Stimulated activated CD4-positive, alpha-beta T cell treated with anti-CD3 and anti-CD28 coated beads, Interleukin-1b, Interleukin-23, amount 100 ng/mL, for 1 hour (primary cell): ENCODE measurements at places on chromosomes 4 and X.

DNA sequence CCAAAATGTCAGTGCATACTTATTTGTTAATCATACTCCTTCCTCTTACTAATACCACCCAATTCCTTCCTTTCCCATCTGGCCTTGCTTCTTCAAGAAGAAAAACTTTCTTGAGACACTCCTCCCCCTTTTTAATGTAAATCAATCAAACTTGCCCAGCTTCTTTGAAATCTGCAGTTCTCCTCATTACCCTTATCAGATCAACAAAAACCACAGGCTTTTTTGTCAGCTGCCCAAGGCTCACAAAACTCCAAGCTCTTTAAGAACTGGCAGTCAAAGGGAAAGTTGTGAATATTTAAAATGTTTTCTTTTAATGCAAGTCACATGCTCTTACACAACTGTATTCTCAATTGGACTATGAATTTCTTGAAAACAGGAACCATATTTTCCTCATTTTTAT, 11.3 kb upstream of the MYOZ2 start:
- no peak for DNase-seq

GRCh38 chr4:48705609-48706008, 74.5 kb downstream of the FRYL start:
- DNase-seq = no peak

GRCh38 chrX:136380010-136380769, 79.4 kb downstream of the ADGRG4 start:
- no peak for DNase-seq

DNA sequence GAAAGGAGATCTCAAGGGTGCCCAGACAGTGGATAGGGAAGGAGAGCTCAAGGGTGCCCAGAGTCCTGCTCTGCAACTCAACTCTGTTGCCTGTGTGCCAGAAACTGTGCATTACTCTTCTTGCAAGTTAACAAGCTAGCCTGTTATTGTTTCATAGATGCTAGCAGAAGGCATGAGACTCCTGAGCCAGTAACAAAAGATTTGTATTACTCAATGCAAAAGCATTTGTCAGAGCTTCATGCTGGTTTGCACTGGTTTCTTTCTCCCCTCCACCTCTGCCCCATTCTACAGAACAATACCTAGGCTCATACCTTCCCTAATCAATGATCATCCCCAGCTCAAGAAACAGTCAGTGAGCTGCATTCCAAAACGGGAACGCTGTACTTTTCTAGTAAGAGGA, 124.5 kb upstream of the NEIL3 start:
- no peak for DNase-seq

DNA sequence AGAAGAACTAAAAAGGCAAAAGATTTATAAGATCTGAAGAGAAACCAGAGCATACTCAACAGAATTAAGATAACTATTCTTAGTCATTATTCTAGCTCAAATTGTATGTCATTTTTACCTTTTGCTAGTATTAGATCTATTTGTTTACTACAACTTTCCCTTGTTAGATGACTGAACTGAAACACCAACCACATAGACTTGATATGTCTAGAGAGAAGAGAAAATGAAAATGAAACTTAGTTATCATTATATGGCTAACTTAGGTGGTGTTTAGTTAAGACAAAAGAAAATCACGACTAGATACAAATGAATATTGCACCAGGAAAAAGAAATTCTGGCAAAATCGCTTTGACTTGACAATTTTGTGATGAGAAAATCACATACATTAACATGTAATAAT, 690.8 kb downstream of the PCDH18 start:
- no peak for DNase-seq

DNA sequence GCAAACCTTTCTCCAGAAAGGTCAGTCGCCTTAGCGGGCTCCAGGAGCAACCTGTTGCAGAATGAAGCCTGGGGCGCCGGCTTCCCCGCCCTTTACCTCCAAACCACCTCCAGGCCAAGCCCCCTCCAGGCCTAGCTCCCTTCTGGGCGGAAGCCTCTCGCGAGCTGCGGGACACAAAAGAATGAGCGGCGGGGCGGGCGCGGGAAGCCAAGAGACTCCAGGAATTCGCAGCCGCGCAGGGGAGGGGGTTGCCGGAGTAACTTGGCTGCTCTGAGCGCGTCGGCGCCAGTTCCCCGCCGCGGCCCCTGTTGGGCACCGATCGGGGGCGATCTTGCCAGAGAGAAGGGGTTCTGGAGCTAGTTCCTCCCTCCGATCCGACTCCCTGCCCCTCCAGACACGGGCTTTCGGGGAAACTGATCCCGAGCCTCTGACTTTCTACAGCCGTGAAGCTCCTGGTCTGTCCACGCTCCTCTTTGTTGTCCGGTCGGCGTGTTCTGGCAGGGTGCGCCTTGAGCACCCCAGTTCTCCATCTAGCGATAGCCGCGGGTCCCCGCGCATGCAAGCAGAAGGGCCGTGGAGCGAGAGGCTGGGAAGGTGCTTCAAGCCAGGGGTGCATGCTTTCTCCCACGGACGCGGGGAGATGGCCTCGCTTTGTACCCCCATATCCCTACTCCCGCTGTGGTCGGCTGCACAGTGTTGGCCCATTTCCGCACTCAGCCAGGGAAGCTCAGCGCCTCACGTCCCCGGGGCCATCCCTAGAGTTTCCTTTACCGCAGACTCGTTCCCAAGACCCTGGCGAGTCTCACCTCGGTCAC, 1.2 kb downstream of the PROM1 start:
- no peak for DNase-seq

DNA sequence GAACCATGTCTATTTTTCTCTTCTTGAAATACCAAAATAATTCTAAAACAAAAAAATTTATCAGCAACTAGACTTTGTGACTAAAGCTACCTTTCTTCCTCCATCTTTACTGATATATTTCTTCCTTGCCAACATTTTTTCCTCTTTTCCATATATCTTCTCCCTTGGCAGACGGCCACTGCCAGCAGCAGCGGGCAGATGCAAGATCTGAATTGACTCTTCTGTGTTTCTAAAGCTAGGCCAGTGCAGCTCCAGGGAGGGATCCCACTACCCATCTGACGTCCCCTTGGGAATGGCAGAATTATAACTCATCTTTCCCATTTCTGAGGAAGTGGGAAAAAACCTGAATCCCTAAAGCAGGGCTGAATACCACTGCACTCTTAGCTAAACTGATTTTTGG, 206.4 kb downstream of the NR3C2 start:
- DNase-seq = no peak

DNA sequence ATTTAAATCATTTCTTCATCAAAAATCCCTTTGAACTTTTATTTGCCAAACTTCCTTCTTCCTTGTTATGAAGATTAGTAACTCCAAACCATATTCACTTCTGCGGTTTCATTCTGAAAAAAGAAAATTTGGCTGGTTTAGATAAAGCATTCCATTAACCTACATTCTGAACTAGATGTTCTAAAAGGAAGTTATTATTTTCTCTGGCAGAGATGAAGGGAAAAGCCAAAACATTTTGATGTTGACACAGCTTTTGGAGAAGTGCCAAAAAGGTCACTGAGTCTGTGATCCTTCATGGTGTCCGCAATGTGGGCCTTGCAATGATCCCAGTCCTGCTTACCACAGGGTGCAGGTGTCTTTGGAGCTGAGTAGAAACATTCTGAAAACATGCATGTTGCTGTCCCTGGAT, 36.0 kb downstream of the CXCL8 start:
- DNase-seq = no peak

DNA sequence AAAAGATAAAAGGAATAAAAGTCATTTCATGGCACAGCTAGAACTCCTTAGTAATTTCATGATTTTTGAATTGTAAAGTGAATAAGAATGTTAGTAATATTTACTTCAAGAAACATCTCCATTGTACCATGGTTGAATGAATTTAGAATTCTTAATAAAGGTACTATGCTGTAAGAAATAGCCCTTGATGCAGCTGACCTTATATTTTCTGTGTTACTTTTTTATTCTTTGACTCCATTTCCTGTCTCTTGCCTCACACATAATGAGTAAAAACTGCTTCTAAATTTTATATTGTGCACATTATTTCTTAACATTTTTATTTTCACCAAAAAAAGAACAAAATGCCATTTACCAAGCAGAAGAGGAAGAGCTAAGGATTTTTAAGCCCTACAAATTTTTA, 81.9 kb upstream of the PDHA2 start:
- no peak for DNase-seq

DNA sequence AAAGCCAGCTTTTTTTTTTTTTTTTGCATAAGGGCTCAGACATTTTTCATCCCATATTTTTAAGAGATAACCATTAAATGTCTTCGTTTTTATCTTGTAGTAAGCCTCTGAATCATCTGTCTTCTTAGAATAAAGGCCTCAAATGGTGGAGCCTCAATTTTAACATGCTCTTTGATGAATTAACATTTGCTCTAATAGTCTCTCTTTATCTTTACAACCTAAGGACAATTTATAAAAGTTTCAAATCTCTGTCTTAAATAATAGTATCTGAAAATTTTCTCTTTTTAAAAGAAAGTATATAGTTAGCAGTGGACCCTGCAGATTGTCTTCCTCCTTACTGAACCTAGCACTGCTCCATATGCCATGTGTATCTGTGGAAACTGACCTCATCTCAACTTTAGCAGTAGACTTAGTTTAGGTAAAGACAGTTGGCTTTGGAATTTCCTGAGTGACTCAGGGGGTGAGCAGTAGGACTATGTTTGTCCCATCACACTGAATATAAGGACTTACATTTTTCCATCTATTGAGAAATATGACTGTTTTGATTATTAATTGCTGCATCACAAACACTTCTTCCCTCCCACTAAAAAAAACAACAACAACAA, 1658.0 kb downstream of the STIM2 start:
- no peak for DNase-seq

- DNase-seq = no peak
These were observed 2.0 kb downstream of the HSPA4L start for GRCh38 chr4:127783955-127784770.

GRCh38 chrX:130018143-130018542, 35.7 kb downstream of the BCORL1 start:
- DNase-seq = no peak

GRCh38 chrX:97633798-97634197, 750.1 kb downstream of the RPA4 start:
- no peak for DNase-seq

DNA sequence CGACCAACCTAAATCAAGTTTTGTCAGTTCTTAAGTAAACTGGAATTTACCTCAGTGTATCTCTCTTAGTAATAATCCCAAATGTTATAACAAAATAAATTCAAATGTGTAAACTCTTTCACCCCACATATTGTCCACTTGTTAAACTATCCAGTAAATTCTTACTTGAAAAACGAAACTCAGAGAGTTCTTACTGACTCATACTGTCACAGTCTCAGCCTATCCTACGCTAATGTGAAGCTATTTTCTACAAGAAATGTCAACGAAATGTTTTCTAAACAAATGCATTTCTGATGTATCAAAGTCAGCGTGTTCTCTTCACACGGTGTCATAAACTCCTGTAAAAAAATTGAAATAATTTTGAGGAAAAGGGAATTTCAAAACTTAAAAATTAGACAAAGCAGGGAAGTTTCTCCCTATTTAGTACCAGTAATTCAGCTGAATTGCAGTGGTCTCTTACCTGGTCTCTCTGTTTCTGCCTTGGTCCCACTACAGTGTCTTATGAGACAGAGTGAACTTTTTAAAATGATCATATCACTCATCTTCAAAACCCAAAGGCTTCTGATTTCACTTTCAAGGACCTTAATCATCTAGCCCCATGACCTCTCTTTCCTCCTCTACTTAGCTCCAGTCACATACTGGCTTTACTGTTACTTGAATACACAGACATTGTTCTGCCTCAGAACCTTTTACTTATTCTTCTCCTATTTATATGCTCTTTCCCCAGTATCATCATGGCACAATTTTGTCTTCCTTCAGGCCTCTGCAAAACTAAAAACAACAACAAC, 63.3 kb downstream of the DCAF8L1 start:
- DNase-seq = no peak

DNA sequence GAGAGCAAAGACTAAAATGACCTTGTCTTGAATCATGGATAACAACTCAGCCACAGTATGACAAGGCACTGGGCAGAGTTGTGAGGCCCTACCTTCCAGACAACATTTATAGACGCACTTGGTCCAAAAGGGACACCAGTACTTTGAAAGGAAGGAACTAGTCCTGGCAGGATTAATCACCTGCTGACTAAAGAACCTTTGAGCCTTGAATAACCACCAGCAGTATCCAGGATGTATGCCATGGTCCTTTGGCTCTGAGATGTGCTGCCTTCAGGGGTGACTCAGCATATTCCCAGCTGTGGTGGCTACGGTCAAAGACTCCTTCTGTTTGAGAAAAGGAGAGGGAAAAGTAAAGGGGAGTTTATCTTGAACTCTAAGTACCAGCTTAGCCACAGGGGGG, 118.1 kb upstream of the PRR32 start:
- no peak for DNase-seq

- no peak for DNase-seq
These were observed 176.6 kb downstream of the NR3C2 start for GRCh38 chr4:148265627-148266026.

DNA sequence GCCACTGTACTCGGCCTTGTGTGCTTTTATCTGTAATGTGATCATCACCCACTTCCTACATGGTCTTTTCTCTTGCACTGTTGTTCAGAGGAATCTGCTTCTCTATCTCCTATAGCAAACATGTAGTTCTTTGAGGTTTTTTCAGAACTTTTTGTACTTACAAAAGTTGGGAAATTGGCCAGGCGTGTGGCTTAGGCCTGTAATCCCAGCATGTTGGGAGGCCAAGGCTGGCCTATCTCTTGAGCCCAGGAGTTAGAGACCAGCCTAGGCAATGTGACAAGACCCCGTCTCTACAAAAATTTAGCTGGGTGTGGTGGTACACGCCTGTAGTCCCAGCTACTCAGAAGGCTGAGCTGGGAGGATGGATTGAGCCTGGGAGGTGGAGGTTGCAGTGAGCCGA, 30.4 kb downstream of the TAF1 start:
- DNase-seq = no peak

- DNase-seq = no peak
These were observed 42.1 kb downstream of the SLC2A9 start for GRCh38 chr4:9979101-9979701.

- no peak for DNase-seq
These were observed 2.4 kb downstream of the TFDP3 start for GRCh38 chrX:133215747-133216146.

DNA sequence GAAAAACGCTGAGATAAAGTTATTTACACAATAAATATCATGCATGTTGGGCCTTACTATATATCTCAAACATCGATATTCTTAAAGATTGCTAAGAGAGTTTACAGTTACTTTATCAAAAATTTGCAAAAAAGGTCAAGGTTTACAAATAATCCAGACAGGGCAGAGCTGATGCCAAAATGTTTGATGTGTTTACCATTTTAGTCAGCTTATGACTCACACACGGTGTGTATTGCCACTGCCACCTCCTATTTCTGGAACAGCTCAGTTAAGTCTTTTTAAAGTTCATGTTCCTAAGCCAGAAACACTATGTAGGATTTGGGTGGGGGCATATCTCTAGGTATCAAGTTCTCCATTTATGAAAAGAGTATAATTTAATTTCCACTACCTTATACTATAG, 580.6 kb downstream of the INPP4B start:
- DNase-seq = no peak
